ENCODE measurements at places on chromosomes 13 and 19.

DNA sequence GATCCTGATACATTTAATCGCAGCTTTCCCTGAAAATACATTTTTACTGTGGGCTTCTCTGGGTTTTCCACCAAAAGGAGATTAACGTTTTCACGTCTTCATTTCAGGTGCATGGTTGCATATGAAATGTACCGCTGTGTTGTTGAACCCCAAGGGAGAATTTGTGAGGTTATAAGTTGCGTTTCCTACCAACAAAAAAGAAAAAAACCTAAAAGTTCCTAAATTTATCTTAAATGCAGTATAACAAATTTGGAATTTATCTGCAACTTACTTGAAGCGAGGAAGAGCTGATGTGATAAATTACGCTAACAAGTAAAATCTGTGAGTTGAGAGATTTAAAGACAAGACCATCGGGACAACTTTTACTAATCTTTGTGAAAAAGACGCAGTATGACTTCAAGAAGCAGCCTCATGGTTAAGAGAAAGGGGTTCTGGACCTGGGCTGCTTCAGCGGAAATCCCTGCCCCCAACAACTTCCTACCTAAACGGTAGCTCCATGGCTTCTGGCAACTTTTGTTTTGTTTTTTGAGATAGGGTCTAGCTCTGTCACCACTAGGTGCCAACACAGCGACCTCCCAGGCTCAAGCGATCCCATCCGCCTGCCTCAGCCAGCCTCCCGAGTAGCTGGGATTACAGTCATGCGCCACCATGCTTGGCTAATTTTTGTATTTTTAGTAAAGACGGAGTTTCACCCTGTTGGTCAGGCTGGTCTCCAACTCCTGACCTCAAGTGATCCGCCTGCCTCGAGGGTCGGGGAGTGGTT, 958 bp upstream of the OBI1 start:
- no peak for DNase-seq

DNA sequence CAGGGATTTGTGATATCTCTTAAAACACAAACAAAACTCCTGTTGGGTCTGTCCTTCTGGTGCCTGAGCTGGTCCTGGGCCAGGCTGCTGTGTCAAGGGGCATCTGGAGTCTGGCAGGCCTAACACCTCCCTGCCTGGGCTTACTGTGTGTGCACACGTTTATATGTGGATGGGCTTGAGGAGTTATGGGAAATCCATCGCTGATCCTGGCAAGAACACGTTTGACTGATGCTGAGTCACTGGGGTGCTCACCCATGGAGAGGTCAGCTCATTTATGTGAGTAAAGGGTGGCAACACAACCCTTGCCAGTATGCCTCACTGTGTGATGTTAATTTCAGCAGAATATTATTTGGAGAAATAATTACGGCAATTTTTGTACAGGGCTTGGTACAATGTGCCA, 44.5 kb upstream of the PCDH8 start:
- no peak for DNase-seq

- no peak for DNase-seq
Measured at GRCh38 chr13:82447416-82448077, 1434.7 kb downstream of the SLITRK1 start.

DNA sequence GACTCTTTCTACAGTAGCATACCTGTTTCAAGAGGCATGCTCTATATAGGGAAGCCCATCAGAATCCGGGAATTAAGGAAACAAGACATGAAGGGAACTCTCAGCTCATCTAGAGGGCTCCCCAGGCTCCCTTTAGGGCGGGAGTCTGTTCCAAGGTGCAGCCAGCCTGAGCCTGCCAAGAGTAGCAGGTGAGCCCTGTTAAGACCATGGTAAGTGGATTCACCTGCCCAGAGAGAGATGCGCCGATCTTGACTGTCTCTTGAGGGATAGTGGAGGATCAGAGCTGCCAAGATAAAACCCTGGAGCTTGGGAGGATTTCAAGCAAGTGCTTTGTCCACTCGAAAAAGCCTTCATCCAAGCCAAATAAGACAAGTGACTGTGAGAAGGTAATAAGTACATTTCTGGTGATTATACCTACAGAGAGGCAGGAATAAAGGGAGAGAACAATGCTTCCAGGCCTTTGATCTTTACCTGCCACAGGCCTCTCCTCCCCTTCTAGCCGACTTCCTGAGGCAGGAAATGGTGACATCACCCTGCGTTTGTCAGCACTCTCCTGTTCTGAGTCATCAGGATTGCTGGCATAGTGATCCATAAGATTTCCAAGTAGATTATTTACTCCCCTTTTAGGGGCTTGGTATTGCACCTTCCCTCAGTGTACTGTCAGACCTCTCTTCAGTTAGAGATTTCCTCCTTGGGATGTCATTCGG, 31.5 kb downstream of the KLF5 start:
- DNase-seq: no peak

DNA sequence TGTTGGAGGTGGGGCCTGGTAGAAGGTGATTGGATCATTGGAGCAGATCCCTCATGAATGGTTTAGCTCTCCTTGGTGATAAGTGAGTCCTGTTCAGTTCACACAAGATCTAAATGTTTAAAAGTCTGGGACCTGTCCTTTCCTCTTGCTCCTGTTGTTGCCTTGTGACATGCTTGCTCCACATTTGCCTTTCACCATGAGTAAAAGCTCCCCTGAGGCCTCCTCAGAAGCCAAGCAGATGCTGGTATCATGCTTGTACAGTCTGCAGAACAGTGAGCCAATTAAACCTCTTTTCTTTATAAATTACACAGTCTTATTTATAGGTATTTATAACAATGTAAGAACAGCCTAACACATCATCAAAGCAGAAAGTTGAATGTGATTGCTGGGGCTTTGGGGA, 24.2 kb upstream of the RFC3 start:
- no peak for DNase-seq

GRCh38 chr19:31513841-31514240, 164.6 kb upstream of the TSHZ3 start:
- no peak for DNase-seq

DNA sequence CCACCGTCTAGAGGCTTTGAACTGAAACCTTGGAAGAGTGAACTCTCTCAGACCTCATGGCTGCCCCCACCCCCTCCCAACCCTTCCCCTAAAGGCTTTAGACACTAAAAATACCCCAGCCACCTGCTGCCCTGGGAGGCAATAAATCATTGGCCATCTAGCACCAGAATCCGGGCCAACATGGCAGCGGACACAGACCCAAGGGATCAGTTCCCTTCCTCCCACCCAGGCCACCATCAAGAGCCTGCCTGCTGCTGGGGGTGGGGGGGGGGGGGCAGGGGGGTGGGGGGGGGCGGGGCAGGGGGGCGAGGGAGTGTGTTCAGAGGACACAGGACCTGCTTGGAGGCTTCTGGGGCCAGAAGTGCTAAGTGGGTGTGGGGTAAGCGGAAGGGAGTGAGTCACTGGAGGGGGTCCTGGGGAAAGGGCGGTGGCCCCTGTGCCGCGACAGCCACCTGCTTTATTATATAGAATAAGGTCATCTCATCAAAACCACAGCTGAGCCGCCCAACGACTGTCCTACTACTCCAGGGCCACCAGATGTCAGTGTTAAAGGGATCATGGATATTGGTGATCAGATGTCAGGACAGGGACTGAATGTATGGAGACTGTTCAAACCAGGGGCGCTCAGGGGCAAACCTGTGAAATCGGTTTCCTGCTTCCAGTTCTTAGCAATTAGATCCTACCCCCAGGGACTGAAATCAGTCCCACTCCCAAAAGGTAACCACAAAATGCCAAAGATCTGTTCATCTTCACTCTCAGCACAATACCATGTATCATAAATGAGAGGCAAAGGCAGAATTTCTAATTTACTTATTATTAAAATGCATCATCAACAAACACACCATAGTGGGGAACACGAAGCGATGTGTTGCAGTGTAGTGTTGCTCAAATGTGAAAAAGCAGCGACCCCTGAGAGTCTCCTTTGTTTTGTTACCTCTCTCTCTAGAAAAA, 24.3 kb downstream of the ARL11 start:
- DNase-seq: no peak

DNA sequence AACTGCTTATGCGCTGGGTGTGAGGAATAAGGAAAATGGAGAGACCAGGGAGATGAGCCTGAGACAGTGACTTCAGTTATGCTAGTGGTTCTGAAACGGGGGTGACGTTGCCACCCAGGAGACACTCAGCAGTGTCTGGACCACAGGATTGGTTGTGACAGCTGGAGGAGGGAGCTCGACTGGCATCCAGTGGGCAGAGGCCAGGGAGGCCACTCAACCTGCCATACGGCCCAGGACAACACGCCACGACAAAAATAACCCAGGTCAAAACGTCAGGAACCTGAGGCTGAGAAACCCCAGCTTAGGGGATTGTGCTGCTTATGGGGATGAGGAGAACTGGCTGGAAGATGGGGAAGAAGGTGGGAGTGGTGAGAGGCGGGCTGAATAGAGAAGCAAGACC, 10.4 kb downstream of the ZSCAN5A start:
- DNase-seq: no peak

DNA sequence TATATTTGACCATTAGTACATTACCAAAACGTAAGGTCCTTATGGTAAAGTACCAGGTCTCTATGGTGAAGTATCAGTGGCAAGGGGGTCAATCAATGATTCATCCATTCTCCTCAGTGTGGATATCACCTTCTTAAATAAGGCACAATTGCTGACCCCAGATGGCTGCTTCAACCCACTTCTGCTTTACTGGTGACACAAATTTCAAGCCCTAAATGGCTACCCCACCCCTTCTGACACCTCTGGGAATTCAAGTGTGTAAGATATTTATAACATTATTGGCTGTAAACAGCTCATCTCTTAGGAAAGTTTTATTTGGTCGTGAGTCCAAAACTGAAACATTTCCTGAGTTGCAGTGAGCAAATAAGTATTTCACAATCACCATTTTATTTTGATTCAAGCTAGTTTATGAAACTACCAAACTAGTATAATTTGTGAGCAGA, 7.9 kb upstream of the WBP4 start:
- DNase-seq: no peak

GRCh38 chr19:18322318-18322758, 538 bp downstream of the LSM4 start:
- no peak for DNase-seq

DNA sequence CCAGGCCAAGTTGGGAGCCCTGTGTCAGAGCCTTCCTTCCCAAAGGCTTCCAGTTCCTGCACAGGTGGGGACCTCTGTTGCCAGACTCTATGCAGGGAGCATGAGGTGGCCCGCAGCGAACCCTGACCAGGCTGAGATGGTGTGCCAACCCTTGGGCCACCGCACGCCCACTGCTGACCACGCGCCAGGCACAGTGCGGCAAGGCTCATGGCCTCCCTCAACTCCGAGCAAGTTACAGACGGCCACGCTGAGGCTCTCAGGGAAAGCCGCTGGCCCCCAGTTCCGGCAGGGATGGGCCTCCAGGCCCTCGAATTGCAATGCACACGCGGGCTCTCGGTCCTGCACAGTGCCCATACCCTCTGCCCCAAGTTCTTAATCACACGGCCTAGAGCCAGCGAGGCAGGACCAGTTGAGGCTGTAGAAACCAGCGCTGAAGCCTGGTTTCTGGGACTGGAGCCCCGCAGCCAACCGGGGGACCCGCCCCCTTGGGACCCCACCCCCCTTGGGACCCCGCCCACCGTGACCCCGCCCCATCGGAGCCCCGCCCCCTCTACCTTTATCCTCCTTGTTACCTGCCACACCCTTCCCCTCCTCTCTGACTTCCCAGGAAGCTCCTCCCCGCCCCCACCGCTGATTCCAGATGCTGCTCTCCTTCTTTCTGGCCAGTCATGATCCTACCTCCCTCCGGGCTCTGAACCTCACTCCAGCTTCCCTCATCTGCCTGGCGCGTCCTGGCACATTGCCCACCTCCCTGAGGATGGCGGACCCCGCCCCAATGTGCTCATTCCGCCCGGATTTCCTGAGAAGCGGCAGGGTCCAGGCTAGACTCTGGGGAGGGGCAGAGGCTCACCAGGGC, 6.0 kb downstream of the PEX11G start:
- no peak for DNase-seq

- no peak for DNase-seq
Measured at GRCh38 chr19:50314724-50315708, 14.2 kb downstream of the KCNC3 start.

- DNase-seq: no peak
Measured at GRCh38 chr19:38596057-38596981, 21.4 kb downstream of the MAP4K1 start.

DNA sequence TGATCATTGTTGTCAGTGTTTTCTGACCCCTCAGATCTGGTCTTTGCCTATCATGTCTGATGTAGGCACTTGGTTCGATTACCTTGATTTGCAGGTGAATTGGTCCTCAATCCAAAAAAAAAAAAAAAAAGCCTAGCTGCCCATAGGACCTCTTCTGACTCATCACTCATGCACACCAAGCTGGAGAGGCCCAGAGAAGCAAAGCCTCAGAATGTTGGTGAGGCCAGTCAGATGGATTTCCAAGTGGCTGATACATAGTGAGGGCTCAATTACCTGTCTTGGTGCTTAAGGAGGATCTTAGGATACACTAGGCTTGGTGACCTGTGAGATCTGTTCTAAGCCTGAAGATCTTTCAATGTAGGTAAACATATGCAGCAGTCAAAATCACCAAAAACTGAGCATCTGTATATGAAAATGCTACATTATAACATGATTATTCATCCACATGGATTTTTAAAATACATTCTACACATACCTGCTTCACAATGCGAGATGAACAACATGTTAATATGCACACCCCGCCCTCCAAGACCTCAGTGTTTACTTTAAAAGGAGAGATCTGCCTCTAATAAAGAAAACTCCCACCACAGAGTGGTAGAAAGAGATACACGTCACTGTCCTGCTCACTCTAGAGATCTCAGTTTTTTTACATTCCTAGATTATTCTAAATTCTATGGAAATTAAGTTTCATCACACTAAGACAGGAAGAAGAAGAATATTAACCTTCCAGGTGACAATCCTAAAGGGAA, 79.9 kb upstream of the RAP2A start:
- DNase-seq: no peak

- DNase-seq: no peak
Measured at GRCh38 chr13:30792285-30793000, 57.1 kb downstream of the ALOX5AP start.

DNA sequence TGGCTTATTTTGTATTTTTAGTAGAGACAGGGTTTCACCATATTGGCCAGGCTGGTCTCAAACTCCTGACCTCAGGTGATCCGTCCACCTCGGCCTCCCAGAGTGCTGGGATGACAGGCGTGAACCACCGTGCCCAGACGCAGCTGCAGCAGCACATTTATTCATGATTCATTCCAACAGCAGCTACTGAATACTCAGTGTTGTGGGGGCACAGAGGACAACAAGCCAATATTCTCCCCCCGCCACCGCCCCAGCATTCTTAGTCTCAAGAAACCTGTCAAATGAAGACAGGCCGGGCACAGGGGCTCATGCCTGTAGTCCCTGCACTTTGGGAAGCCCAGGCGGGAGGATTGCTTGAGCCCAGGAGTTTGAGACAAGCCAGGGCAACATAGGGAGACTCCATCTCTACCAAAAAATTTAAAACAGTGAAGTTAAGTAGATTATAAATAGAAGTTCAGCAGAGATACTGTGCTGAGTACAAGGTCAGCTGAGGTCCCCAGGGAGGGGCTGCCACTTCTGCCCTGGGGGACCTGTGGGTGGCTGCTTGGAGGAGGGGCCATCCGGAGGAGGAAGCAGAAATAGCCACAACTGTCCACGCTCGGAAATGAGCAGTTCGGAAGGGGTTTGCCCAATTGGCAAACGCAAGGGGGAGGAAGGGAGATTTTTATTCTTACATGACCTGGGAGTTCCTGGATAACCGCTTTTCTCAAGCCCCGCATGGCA, 4.3 kb downstream of the DOT1L start:
- DNase-seq: no peak
